ENCODE measurements at places on chromosomes 3 and 15. TPM values are rescaled to one million over a fixed set of nuclear protein-coding genes. Genes with fewer than 3 reads are reported as not detected.

The ZNF774 gene
- total RNA-seq = 2.0 TPM

The MORC1 gene
- not detected for total RNA-seq

The SI gene
- not detected for total RNA-seq

The GOLGA8M gene
- total RNA-seq = not detected

The TM4SF4 gene
- total RNA-seq = not detected

The ARPP19 gene
- total RNA-seq = 155 TPM

The RASL12 gene
- 0.92 TPM for total RNA-seq

The FYTTD1 gene
- total RNA-seq = 24.5 TPM

The PRR20G gene
- not detected for total RNA-seq

The POPDC2 gene
- 1.0 TPM for total RNA-seq

The IL16 gene
- total RNA-seq = not detected

The CCNDBP1 gene
- 61.8 TPM for total RNA-seq

The NDUFB5 gene
- total RNA-seq = 93.0 TPM

The CA12 gene
- total RNA-seq = 4.3 TPM

The VPS8 gene
- total RNA-seq = 57.3 TPM

The TMC3 gene
- total RNA-seq = not detected
